ENCODE measurements at places on chromosomes 16 and 17.

DNA sequence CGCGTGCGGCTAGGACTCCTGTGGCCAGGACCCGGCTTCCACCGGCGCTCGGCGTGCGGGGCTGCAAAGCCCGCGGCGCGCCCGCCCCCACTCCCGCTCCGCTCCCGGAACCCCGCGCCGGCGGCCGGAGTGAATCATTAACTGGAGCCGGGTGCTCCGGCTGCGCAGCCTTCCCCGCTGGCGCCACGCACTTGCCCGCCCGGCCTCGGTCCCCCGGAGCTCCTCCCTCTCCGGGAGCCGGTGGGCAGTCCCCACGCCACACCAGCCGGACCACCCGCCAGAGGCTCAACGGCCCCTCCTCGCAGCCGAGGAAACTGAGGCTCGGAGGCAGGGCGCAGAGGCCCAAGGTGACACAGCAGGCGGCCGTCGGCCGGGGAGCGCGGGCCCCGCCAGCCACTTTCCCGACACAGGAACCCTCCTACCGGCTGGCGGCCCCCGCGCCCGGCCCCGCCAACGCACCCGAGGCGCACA lies 580 bp downstream of the BCAR1 start:
- no peak for DNase-seq

- DNase-seq = no peak
Measured at GRCh38 chr17:29273924-29274323, 20.0 kb downstream of the NUFIP2 start.

DNA sequence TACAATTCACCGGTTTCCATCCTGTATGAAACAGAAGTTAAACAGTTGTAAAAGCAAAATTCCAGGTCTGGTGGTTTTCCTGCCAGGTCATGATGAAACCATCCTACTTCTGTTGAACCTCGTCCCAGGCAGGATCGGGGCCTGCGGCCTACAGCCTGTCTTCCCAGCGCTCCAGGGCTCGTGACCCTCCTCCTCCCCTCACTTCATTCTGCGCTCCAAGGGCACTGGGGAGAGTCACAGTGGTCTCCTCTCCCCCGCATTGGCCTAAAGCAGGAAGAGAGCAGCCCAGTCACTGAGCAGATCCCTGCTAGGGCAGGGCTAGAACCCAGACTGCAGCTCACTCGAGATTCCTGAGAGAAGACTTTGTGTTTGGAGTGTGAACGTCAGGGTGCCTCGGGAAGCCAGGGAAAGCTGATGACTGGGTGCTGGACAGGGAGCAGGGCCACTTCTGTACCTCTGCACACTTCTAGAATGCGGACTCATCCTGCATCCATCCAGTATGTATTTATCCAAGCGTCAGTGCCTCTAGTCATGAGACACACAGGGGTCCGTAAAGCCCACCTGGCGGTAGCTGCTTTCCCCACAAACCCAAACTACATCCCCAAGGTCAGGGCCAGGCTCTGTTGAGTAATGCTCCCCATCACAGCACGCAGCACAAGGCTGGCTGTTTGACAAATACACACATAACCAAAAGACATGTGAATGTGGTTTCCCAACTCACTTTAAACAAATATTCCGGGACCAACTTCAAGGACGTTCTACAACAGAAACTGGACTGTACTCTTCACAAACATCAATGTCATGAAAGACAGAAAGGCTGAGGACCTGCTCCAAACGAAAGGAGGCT lies 1.7 kb upstream of the ITGAE start:
- no peak for DNase-seq

GRCh38 chr17:61757168-61757567 lies 106.2 kb downstream of the BRIP1 start:
- DNase-seq = no peak

- DNase-seq = no peak
Measured at GRCh38 chr17:81952792-81953228, 5.8 kb upstream of the MYADML2 start.

- DNase-seq = no peak
Measured at GRCh38 chr16:6510261-6510660, 822.4 kb upstream of the RBFOX1 start.

- DNase-seq = no peak
Measured at GRCh38 chr17:57408071-57408811, 151.9 kb downstream of the MSI2 start.

GRCh38 chr17:9432934-9433421 lies 142.6 kb downstream of the STX8 start:
- no peak for DNase-seq

DNA sequence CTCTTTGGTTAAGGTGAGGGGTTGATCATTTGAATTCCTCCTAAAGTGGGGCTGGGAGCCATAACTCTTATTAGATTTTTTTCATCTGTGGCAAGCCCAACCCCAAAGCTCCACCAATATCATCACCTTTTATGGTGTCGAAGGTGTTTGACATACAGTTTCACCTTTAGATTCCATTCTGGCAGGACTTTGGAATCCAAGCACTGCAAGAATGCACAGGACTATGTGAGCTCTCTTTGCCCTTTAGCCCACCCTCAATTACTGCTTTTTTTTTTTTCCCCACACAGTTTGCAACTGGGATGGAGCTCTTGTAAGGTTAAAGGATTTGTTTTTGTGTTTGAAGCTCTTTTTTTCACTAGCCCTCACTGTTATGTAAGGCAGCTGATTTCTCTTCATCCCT lies 154.0 kb upstream of the KCNJ16 start:
- DNase-seq = no peak

GRCh38 chr17:9251273-9251672 lies 230.0 kb downstream of the NTN1 start:
- no peak for DNase-seq

GRCh38 chr17:79831265-79832217 lies 7.7 kb downstream of the CBX4 start:
- no peak for DNase-seq

GRCh38 chr16:27515874-27516353 lies 33.8 kb downstream of the GTF3C1 start:
- no peak for DNase-seq

DNA sequence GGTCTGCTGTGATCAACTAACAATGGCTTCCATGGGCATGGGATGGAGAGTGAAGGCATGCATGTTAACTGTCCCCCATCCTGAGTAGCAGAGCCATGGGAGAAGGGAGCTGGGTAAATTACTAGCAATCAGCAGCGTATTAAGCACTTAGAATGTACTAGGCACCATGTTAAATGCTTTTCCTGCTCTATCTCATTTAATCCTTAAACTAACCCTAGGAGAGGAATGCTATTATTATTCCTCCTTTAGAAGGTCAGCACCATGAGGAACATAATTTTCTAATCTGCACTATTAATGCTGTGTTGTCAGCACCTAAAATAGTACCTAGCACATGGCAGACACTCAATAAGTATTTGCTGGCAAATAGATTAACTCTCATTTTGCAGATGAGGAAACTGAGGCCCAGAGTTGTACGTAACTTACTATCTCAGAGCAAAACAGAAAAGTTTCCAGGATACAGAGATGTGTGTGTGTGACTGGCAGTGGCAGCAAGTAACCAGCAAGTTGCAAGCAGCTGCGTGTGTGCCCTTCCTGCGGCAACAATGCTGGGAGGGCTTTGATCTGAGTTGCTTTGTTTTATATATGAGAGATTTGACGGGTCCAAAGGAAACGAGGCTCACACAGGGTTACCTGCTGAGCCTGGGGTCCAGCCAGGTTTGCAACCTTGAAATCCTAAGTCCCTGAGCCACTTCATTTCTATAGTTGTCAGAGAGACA lies 6.5 kb upstream of the KLHL36 start:
- DNase-seq = no peak

DNA sequence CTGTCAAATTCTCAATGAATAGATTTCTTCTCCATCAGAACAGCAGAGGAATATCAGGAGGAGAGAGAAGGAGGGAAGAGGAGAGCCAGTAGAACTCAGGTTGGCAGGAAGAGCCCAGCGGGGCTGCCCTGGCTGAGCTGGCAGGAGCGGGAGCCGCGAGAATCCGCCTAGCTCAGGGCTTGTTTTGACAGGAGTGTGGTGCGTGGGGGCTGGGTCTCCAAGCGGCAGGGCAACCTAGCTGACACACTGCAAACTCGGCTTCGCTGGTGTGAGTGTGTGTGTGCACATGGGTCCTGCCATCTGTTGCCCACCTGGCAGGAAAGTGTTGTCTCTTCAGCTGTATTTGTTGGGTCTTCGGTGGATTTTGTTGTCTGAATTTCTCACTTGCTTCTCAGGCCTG lies 27.9 kb upstream of the BCAR1 start:
- no peak for DNase-seq

DNA sequence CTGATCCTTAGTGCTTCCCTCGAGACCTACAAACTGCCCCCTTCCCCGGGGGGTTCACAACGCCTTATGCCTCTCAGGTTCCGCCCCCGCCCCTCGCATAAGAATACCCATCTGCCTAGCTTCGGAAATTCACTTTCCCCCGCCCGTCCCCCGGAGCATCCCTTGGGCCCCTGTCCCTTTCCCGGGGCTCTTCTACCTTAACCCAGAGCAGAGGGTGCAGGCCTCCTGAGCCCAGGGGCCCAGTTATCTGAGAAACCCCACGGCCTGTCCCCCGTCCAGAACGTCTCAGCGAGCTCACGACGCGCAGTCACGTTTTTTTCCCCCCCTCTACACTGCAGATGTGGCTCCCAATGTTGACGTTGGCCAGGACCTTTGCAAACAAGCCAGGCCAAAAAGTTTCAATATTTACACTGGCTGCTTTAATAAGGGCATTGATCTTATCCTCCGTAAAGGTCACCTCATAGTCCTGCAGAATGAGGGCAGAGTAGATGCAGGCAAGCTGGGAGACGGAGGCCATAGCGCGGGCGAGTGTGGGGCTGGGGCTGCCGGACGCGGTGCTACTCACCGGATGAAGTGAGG lies 1.4 kb upstream of the NBR1 start:
- DNase-seq = no peak

- no peak for DNase-seq
Measured at GRCh38 chr17:19284005-19284959, 47.1 kb downstream of the EPN2 start.

- no peak for DNase-seq
Measured at GRCh38 chr17:68036304-68037147, 991 bp downstream of the KPNA2 start.

DNA sequence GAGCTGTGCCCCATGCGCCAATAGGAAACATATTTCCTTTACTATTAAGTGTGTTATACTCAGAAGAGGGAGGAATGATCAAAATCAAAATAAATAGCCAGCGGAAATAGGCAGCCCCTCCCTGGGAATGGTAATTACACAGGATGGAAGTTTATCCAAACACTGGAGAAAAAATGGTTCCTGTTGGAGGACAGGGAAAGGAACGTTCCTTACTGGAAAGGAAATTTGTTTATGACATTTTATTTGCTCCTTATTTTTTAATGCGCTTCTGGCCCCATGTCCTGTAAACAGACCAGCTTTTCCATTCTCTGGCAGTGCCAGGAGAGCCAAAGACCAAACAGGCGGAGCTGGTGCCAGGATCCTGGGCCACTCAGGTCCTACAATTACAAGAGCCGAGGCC lies 273.7 kb downstream of the SOX9 start:
- DNase-seq = no peak

GRCh38 chr16:27712251-27712711 lies 162.3 kb downstream of the KATNIP start:
- no peak for DNase-seq

DNA sequence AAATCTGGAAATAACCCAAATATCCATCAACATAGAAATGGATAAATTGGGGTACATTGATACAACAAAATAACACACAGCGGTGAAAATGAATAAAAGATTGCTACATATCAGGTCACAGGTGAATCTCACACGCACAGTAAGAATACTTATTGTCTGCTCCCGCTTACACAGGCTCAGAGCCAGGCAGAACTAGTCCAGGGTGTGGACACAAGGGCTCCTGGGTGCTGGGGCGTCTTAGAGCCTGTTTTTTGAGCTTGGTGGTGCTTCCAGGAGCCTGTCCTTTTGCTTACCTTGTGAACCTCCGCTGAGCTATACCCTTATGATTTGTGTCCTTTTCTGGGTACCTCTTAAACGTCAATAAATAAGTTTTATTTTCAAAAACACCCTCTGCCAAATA lies 19.8 kb upstream of the C16orf74 start:
- DNase-seq = no peak

DNA sequence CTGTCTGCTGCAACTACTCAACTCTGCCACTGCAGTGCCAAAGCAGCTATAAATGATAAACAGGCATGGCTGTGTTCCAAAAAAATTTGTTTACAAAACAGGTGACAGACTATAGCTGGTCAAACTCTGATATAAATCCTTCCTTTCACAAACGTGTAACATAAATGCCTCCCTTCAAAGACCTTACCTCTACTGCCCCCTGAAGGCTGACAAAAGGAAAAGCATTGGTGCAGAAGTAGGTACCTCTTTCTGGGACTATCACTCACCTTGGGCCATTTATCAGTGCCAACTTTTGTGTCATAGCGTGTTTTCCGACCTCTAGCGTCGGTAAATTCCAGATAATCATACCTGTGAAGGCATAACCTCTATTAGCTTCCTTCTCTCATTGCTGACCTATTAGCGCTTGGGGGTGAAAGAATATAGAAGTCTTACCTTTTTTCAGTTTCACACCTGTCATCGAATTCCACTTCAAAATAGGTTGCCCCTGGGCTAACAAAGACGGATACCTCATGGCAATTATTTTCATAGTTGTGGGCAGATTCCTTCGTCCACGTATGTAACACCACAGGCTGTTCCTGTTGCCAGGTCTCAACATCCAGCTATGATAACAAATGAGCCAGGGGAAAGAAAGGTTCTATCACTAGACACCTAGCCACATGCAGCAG lies 67.9 kb downstream of the ZZEF1 start:
- DNase-seq = no peak

DNA sequence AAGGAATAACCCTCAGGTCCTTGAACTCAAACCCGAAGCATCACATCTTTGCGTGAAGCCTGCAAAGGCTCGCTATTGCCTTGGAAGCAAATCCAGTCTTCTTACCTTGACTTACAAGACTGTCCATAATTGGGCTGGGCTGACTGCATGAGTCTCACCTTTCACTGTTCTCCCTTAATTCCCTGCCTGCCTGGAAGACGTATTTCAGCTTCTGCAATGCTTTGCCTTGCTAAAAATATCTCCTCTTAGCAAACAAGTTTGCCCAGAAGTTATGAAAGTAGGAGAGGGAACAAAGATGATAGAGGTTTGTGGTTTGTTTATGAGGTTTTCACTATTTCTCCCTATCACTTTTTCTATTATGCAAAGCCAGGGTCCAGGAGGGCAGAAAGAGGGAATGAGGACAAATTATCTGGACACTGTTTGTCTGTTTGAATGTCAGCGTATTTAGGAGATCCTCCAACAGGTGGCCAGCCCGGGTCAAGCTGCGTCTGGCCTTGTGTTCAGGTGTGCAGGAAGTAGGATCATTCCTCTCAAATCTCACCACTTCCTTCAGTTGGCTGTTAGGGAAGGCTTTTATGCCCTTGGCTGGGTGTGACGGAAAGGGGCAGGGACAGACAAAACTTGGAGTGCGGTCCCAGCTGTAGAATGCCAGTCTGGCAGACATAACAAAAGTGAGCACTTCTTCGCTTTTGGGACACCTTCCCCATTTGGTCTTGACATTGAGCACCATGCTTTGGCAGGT lies 488.9 kb downstream of the CDH13 start:
- no peak for DNase-seq

DNA sequence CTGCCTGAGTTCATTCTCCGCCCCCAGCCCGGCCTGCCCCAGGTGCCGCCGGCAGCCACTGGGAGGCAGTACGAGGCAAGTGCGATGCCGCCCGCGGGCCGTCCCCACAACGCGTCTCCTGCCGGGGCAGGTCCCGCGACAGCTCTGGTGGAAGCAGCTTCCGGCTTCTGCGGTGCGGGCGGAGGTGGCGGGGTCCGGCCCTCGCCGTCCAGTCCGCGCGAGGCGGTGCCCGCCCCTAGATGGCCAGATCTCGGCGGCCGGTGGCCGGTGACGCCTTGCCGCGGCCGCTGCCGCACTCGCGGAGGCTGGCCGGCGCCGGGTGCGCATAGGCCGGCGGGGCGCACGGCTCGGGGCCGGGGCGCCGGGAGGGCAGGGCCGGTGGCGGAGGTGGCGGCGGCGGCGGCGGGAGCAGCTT lies 1.8 kb downstream of the GJD3 start:
- DNase-seq = peak; percentile 41
